Stimulated activated CD4-positive, alpha-beta T cell treated with anti-CD3 and anti-CD28 coated beads, Interleukin-1b, Interleukin-23, amount 100 ng/mL, for 48 hours (primary cell): ENCODE measurements at places on chromosomes 1 and 21.

DNA sequence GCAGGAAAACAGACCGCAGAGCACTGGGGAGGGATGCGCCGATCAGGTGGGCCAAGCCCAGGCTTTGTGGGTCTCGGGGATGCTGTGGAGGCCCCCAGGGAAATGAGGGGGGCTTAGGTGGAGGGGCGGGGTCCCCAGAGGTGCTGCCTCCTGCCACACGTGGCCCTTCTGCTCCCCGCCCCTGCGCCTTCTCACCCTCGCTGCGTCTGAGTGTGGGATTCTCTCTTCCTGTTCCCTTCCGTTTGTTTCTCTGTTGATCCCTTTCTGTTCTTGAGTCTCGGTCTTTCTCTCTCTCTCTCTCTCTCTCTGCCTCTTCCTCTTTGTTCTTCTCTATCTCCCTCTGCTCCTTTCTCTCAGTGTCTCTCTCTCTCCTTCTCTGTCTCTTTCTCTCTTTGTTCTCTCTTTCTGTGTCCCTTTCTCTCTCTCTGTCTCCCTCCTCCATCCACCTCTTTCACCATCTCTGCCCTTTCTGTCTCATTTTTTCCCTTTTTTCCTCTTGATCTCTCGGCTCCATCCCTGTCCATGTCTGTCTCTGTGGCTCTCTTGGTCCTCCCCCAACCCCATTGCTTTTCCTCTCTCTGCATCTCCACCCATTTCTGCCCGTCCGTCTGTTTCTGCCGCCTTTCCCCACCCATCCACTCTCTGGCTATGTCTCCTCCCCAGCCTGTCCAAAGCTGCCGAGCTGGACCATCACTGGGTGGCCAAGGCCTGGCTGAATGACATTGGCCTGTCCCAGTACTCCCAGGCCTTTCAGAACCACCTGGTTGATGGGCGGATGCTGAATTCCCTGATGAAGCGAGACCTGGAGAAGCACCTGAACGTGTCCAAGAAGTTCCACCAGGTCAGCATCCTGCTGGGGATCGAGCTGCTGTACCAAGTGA, 52.4 kb upstream of the TMEM51 start:
- no peak for DNase-seq

DNA sequence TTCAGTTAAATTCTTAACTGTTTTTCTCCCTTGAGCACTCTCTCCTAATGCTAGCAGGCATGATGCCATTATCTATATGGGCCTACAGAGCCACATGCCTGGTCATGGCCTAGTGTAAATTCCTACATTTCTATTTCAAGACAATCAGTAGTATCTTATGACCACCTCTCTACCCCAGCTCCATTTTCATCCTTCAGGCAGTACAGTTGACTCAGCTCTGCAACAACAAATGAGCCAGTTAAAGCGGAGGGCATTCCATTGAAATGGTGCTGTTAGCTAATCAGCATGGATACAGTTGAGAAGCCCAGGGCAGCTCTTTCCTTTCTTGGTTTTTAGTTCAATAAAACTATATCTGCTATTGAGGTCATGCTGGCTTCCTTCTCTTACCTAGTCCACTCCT, 150.0 kb downstream of the PPP1R12B start:
- no peak for DNase-seq

DNA sequence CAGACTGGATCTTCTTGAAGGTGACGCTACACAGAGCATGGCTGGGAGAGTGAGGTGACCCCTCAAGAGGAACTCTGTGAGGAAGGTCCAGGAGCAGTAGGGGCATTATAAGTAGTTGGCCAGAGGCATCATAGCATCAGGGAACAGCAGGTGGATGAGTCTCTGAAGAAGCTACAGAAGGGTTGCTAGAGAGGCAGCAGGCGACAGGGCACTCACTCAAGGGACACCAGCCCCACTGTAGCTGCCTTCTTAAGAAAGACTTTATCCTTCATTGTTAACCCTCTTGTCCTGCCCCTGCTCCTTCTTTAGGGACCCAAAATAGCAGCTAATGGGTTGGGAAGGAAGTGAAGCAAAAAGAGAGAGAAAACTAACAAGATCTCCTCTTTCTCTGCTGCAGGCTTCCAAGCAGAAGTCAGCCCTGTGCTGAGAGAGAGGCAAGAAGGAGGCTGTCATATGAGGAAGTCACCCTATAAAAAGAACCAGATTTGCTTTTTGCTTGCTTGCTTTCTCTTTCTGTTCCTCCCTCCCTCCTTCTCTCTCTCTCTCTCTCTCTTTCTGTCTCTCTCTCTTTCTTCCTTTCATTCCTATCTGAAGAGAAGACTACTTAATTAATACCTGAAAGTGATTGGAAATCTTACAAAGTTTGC, 7.7 kb upstream of the CD5L start:
- DNase-seq: no peak

DNA sequence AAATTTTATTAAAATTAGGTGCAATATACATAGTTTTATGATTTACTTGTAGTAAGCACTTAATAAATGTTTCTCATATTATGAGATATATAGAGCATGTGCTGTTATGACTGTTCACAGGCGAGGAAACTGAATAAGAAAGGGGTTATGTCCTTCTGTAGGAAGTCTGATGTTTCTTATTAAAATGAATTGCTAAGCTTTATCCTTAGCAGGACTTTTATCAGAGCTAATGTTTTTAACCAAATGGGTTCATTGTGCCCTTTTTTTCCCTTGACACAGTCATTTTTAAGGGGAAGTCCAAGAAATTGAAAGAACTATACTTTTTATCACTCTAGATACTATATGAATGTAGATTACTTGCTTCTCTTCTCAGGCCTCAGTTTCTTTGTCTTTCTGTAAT, 285.2 kb downstream of the PTPRC start:
- no peak for DNase-seq

GRCh38 chr1:17507915-17508314, 31.6 kb upstream of the ARHGEF10L start:
- no peak for DNase-seq

GRCh38 chr1:181779343-181779742, 282.2 kb downstream of the ZNF648 start:
- DNase-seq: no peak

- DNase-seq: peak; percentile 53
Measured at GRCh38 chr1:7902478-7903085, 38.1 kb downstream of the TNFRSF9 start.

- no peak for DNase-seq
Measured at GRCh38 chr1:184340984-184341383, 45.8 kb upstream of the C1orf21 start.

GRCh38 chr1:24362982-24363614, 43.9 kb downstream of the GRHL3 start:
- no peak for DNase-seq

- no peak for DNase-seq
Measured at GRCh38 chr21:16842696-16843035, 670.2 kb upstream of the CXADR start.

GRCh38 chr1:225471453-225472301, 43.8 kb upstream of the LBR start:
- no peak for DNase-seq

DNA sequence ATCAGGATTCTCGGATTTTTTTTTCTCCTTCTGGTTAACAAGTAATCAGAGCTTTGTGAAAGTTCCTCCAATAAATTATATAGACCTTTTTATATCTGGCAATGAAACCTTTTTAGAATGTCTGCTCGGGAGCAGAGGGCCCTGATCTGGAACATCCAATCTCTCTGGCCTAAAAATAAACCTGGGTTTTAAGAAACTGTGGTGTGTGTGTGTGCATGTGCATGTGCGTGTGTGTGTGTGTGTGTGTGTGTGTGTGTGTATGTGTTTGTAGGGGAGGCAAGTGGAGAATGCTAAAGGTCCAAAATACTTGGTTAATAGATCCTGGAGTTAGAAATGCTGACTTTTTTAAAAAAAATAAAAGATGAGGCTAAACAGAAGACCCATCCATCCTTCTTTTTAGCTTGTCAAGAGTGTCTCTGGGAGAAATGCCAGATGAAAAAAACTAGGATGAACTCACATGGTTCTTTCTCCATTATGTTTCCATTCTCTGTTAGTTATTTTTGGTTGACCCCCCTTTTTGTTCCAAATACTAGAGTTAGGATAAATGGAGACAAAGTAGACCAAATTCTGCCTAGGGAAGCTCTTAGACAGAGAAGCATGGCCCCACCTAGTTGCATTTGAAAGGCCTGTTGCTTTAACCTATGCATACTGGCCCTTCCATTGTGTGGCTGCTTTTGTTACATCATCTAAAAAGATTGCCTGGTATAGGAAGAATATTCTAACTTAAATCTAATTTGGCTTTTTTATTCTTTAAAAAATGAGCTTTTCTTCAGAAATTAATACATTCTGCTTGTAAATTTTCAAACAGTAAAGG, 175.9 kb downstream of the PAPPA2 start:
- DNase-seq: no peak

- no peak for DNase-seq
Measured at GRCh38 chr21:45913886-45914285, 67.7 kb upstream of the COL6A1 start.

- DNase-seq: no peak
Measured at GRCh38 chr1:12552951-12553921, 64.8 kb downstream of the DHRS3 start.

GRCh38 chr1:231818337-231818736, 191.7 kb downstream of the DISC1 start:
- no peak for DNase-seq

DNA sequence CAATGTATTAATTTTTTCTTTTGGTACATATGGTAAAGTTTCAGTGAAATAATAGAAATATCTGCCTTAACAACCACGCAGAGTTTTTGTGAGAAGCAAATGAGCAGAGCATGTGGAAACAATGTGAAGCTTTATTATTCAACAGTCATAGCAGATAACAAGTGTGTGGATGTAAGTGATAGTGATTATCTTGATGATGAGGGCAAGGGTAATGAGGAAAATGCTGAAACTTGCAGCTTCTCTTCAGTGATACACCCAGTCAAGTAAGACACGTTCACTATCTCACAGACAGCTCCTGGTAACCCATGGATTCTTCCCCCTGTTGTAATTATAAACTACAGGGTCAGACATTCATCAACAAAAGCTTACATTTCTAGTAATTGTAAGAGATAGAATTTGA, 14.6 kb upstream of the OR2L5 start:
- no peak for DNase-seq

DNA sequence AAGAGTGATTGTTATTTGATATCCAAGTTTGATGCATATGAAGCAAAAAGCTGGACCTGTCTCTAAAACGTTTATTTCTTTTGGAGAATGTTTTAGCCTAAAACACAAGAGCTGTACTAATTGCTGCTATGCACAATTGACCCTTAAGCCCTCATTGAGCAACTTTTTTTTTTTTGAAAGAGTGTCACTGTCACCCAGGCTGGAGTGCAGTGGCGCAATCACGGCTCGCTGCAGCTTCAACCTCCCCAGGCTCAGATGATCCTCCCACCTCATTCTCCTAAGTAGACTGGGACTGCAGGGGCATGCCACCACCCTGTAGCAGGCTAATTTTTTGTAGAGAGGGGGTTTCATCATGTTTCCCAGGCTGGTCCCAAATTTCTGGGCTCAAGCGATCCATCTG, 129.1 kb downstream of the PIK3R3 start:
- DNase-seq: no peak

- no peak for DNase-seq
Measured at GRCh38 chr1:194374649-194375048, 1188.2 kb upstream of the B3GALT2 start.

DNA sequence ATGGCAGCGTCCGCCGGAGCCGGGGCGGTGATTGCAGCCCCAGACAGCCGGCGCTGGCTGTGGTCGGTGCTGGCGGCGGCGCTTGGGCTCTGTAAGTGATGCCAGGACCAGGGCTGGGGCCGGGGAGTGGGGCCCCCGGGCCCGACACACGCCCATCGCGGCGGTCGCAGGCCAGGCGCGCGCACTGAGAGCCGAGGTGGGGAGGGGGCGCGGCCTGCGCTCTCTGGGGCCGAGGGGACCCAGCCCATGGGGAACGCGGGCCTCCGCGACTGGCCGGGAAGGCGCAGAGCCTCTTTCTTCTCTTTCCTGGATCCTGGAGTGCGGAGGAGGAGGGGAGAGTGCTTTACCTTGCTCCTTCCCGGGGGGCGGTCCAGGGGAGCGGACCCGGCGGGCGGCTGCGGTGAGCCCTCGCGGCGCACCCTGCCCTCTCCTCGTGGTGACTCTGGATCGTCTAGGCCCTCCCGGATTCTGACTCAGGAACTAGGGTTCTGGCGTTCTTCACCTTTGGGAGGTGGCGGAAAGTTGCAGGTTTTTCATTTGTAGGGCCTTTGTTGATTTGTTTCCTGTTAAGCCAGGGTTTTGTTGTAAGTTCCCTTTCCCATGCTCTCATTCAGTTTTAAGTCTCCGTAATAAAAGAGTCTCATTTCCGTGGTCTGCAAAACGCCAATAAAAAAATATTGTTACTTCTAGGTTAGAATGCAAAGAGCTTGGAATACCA, 529 bp downstream of the MPZL1 start:
- DNase-seq: peak; percentile 32

- no peak for DNase-seq
Measured at GRCh38 chr1:17635276-17635675, 95.8 kb downstream of the ARHGEF10L start.

DNA sequence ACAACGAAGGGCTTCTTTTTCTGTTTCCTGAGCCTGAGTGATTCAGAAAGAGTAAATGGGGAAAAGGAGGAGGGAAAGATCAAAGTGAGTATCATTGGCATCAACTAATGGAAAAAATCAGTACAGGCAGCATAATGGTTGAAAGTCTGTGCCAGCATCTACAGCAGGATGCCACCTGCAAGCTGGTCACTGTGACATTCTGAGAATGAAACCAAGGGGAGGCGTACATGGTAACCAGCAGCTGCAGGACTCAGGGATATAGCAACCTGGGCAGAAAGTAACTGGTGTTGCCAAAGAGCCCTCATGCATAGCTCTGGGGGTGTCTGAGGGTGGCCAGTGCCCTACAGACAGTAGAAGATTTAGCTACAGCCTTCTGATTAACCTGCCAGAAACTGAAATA, 305.9 kb downstream of the BRINP2 start:
- DNase-seq: no peak
